ENCODE measurements at places on chromosomes 2 and 18. TPM values are rescaled to one million over a fixed set of nuclear protein-coding genes. Genes with fewer than 3 reads are reported as not detected.

ALPG gene
- 0.07 TPM for total RNA-seq

GAL3ST2 gene
- not detected for total RNA-seq

CUL3 gene
- total RNA-seq = 46.5 TPM

IMPACT gene
- 25.1 TPM for total RNA-seq

STARD6 gene
- not detected for total RNA-seq
